ENCODE measurements at places on chromosomes 1 and 21.

DNA sequence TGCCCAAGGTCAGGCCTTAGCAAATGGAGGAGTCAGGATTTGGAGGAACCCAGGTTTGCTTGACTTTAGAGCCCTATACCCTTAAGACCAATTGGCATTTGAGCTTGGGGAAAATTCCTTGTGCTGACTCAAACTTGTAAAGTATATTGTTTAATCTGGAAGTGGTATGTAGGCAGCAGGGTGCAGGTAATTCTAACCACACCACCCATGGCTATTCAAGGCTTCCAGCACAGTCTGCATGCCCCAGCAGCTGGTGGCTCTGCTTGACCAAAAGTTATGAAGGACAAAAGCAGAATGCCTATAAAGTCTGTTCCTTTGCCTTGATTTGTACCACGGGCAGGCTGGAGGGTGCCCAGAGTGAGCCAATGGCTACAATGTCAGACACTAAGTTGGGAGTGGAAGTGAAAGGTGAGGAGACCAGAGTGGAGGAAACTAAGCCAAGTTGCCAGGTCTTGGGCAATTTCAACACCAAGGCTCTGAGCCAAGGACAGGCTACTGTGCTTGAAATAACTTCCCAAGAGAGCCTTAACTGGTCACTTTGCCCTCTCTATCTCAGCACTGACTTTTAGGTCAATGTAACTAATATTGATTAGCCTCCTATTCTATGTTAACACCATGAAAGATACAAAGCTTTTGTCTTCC, 4.7 kb upstream of the G0S2 start:
- no peak for DNase-seq

- no peak for DNase-seq
Measured at GRCh38 chr1:7561331-7561921, 209.7 kb upstream of the VAMP3 start.

GRCh38 chr1:114388432-114389003, 122.5 kb downstream of the TRIM33 start:
- DNase-seq = no peak

DNA sequence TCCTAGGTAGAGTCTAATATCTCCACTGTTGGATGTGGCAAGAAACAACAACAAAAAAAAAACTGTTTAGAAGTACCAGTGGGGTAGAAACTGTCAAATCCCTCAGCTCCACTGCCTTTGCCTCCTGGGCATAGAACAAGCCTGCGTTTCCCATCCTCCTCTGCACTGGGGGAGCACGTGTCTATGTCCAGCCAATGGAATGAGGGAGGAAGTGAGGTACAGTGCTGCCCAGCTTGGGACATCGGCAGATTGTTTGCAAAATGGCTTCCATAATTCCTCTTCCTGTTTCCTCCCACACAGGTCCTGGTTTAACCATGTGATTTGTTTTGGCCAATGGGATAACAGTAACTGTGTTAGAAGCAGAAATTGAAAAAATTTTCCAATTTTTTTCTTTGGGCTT, 39.1 kb downstream of the PSMG1 start:
- DNase-seq = no peak

GRCh38 chr1:229063154-229063773, 207.6 kb upstream of the RAB4A start:
- DNase-seq = no peak

DNA sequence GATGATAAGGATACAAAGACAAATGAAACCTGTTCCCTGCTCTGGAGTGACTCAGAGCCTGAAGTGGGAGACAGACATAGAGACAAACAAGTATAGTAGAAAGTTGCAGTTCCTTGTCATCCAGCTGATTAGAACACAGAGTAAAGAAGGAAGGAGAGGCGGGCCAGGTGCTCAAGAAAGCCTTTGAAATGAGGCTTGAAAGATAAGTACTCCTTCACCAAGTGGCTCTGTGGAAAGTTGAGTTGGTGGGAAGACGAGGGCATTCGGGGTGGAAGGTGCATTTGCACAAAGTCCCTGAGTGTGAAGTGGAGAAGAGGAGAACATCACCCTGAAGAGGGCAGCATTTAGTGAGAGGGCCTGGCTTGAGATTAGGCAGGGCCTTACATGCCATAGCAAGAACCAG, 17.0 kb downstream of the MARK1 start:
- DNase-seq = no peak

- no peak for DNase-seq
Measured at GRCh38 chr1:241413386-241413785, 56.4 kb upstream of the RGS7 start.
